ENCODE measurements at places on chromosomes 4 and X. TPM values are rescaled to one million over a fixed set of nuclear protein-coding genes. Genes with fewer than 3 reads are reported as not detected.

DGKK gene
- 1.3 TPM for polyA plus RNA-seq

MAMLD1 gene
- 2.0 TPM for polyA plus RNA-seq

PORCN gene
- 29.8 TPM for polyA plus RNA-seq

CXorf65 gene
- polyA plus RNA-seq: not detected

TIGD4 gene
- polyA plus RNA-seq: 3.3 TPM

ADGRL3 gene
- polyA plus RNA-seq: 90.1 TPM

SPATA4 gene
- polyA plus RNA-seq: not detected

RAB40A gene
- 1.9 TPM for polyA plus RNA-seq

GPRIN3 gene
- 7.0 TPM for polyA plus RNA-seq

FREM3 gene
- polyA plus RNA-seq: 0.35 TPM

ALAS2 gene
- polyA plus RNA-seq: not detected

HMX1 gene
- polyA plus RNA-seq: 0.89 TPM

RENBP gene
- 2.5 TPM for polyA plus RNA-seq

CRLF2 gene
- polyA plus RNA-seq: not detected

CT45A2 gene
- not detected for polyA plus RNA-seq

SYAP1 gene
- 14.4 TPM for polyA plus RNA-seq

HTR2C gene
- 8.6 TPM for polyA plus RNA-seq

MAP3K15 gene
- polyA plus RNA-seq: 0.48 TPM

ETDB gene
- polyA plus RNA-seq: not detected

ADAM29 gene
- 0.48 TPM for polyA plus RNA-seq

CCDC120 gene
- polyA plus RNA-seq: 3.1 TPM

SPANXD gene
- polyA plus RNA-seq: not detected

REPS2 gene
- polyA plus RNA-seq: 15.1 TPM

MAGEB16 gene
- polyA plus RNA-seq: not detected

UTP14A gene
- 10.5 TPM for polyA plus RNA-seq

GALNTL6 gene
- 11.8 TPM for polyA plus RNA-seq

NOX1 gene
- not detected for polyA plus RNA-seq

DACH2 gene
- polyA plus RNA-seq: 20.6 TPM
